ENCODE measurements at places on chromosomes 7 and 10.

- peak; percentile 57 for DNase-seq
Measured at GRCh38 chr7:121061677-121062582, 73.4 kb downstream of the CPED1 start.

GRCh38 chr10:101602761-101603398, 14.8 kb downstream of the DPCD start:
- DNase-seq: peak; percentile 62

DNA sequence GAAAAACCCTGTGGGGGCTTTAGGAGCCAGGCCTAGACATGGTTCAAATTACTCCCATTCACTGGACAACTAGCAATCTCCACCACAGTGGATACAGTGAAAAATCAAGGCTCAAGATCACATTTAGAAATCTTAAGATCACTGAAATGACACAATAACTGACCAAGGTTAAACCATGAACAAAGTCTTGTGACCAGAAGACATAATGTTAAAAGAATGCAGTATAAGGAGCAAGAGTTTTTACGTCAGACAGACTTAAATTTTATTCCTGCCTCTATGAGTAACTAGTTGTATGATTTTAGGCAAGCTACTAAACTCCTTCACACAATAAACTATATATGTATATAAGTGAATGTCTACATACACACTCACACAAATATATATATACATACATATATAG, 68.5 kb downstream of the MICU1 start:
- no peak for DNase-seq

GRCh38 chr7:55149001-55149400, 130.2 kb downstream of the EGFR start:
- no peak for DNase-seq

GRCh38 chr7:33757050-33757449, 148.3 kb upstream of the BMPER start:
- no peak for DNase-seq

DNA sequence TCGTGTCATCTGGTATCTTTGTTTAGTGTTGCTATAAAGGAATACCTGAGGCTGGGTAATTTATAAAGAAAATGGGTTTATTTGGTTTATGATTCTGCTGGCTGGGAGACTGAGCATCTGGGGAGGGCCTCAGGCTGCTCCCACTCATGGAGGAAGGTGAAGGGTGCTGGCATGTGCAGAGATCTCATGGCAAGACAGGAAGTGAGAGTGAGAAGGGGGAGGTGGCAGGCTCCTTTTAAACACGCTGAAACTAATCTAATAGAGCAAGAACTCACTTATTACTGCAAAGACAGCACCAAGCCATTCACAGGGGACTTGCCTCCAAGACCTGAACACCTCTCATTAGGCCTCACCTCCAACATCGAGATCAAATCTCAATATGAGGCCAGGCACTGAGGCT, 11.3 kb downstream of the OIT3 start:
- no peak for DNase-seq

DNA sequence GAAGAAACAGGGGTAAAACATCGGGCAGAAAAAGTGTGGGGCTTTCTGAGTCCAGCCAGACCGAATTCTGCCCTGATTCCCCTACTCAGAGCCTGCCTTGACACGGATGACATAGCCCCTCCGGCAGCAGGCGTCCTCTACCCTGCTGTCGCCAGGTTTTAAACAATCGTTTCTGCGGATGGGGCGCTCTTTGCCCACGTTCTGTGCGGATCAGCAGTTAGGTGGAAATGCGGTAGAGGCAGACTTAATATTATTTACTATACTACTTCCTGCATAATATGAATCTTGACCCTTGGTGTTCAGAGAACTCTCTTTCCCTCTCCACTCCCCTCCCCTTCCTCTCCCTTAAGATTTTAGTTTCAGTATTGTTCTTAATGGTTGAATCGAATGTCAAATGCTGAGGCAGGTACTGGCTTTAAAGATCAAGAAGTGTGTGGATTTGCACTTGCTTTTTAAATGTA, 2.4 kb downstream of the GATA3 start:
- no peak for DNase-seq

DNA sequence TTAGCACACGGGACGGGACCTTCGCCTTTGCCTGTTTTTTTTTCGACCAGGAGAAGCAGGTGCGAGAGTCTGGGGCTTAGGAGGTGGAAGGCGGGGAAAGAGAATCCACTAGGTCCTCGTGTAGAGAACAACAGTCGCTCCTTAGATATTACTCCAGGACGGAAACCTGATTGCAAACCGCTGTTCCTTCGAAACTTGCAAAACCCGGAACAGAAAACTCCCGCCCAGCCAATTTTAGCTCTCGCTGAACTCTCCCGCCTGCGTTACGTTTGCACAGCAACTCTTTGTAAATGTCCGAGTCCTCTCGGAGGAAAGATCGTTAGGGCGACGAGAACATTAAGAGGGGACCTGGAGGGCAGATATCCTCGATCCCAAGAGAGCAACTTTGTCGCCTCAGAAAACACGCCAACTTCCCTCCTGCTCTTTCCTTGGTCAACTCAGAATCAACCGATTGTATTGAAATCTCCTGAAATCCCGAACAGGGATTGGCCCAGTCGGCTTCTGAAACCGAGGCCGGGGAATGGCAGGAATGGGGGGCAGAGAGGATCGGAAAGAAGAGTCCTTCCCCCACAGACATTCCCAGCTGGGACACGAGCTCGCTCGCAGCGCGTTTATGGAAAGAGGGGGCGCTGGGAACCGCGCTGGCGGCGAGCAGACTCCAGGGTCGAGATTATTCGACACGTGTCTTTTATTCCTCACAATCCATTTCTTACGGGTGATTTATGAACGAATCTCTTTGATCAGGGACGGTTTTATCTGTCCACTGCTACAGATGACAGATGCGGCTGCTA, 9.9 kb downstream of the TWIST1 start:
- DNase-seq: no peak

All from dermis microvascular lymphatic vessel endothelial cell (primary cell).